ENCODE measurements at places on chromosomes 7 and 10. TPM values are rescaled to one million over a fixed set of nuclear protein-coding genes. Genes with fewer than 3 reads are reported as not detected.

The EPO gene
- total RNA-seq, result not detected

- no peak for DNase-seq
These were observed 88.8 kb upstream of the TMEM26 start for GRCh38 chr10:61541960-61542359.

- no peak for DNase-seq
These were observed 110.8 kb downstream of the ARHGAP22 start for GRCh38 chr10:48494073-48494472.

DNA sequence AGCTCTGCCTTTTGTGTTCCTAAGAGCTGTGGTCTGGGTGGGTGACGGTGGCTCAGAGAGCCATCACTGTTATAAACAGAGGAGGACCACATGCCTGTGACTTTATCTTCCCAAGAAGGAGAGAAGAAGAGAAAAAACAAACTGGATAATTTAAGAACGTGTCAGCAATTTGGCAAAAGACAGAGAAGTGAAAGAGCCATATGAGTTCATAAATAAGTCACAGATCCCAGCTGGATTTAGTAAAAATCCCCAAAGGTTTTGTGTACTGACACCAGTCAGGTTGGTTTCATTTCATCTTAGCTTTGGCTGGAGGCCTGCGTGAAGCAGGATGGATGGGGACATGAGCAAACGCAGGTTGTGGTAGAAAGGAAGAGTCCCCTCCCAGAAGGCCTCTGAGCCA lies 120.7 kb downstream of the CXCL12 start:
- no peak for DNase-seq

- DNase-seq, result no peak
These were observed 33.8 kb downstream of the NACAD start for GRCh38 chr7:45055016-45055415.

DNA sequence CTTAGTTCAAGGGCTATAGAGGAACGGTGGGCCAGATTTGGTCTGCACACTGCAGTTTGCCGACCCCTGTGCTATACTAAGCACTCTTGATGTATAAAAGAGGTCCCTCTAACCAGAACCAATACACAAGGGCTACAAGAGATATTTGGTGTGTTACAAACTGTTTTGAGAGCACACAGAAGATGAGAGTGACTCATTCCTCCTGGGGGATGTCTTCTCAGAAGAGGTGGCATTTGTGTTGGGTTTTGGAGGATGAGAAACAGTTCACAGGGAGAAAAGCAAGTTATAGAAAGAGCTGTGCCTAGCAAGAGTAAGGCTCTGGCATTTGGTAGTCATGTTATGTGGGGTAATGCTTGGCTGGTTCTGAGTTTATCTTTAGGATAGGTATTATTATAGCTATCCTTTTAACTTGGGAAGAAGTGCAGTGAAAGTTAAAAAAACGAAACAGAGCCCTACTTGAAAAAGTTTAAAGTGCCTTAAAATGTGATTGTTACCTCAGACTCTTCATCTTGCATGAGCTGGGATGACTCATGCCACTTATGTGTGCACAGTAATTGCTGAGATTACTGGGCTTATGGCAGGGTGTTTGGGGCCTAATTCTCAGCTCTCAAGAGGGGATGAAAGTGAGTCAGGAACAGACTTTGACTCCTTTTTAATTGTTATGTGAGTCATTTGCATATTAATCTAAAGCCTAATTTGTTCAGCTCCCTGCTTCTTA lies 160.4 kb downstream of the KIF20B start:
- DNase-seq, result no peak

Data from mucosa of descending colon (tissue), 3 donors.